ENCODE measurements at places on chromosomes 5 and 9.
A peak's percentile ranks its signal among the peaks of the same experiment; 100 is the strongest.

GRCh38 chr5:170755679-170756456 is 27.7 kb upstream of the GABRP start:
- no peak for DNase-seq

DNA sequence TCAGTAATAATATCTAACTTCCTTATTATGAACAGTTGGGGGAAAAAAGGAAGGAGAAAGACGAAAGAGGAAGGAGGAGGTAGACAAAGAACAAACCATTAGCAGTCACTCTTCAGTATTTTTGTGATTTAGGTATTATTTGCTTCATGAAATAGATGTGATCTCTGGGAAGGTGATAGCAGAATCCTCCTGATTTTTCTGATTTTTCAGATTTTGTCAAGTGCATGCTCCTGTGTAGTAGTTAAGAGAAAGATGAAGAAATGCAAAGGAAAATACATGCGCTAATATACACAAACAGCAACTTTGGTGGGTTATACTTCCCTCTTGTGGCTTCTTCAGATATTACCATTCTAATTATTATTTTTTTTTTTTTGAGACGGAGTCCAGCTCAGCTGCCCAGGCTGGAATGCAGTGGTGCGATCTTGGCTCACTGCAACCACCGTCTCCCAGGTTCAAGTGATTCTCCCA is 31.6 kb downstream of the LMNB1 start:
- peak; percentile 73 for DNase-seq

- DNase-seq = no peak
Measured at GRCh38 chr9:120538339-120538738, 41.6 kb downstream of the CDK5RAP2 start.

- peak; percentile 18 for DNase-seq
Measured at GRCh38 chr9:125604196-125604595, 102.8 kb downstream of the MAPKAP1 start.

- DNase-seq = peak; percentile 90
Measured at GRCh38 chr5:138352722-138353559, 456 bp downstream of the KDM3B start.
